ENCODE measurements at places on chromosomes 13 and 19.

DNA sequence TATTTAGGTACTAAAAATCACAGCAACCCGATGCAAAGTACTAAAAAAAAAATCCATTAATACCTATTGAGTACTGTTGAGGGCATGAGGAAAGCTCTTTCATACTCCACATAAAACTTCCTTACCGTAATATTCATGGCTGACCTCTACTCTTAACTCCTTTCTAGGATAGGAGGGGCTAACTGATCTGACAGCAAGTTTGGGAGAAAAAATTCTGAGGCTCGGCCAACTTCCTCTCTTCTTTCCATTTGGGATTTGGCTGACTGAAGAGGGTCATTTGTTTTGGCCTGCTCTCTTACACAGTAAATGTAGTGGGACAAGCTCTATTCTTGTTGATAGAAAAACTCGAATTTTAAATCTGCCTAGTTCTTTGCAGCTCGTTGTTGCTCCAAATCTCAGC is 9.4 kb upstream of the USPL1 start:
- no peak for DNase-seq

GRCh38 chr13:33571618-33572017 is 246.3 kb upstream of the RFC3 start:
- no peak for DNase-seq

GRCh38 chr19:29583196-29583999 is 22.7 kb upstream of the POP4 start:
- DNase-seq, result no peak

DNA sequence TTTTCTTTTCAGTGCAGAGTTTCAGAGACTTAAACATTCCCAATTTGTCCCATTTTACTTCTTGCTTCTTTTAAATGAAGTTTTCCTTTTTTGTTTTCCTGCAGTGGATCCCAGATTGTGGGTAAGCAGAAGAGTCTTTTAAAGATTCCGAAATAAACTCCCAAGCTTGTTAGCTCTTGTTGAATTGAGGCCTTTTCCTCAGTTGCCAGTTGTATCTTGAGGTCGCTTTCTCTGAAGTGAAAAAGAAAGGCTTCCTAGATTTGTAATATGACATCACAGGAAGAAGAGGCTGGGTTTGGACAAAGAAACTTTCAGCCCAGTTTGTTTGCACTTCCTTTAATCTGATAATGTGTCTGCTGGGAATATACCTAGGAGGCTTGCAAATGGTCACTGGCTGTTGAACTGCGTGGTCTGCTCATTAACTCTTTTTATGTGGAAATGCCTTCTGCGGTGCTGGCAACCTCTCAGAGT is at the start of gene LPAR6:
Gene LPAR6, minus strand, starts transcription at position 233 of the 471 bp plus-strand sequence. CDS start 690 bp downstream, outside the sequence.
- DNase-seq, result no peak

- DNase-seq, result no peak
Observed at GRCh38 chr19:14669940-14670339, 4.7 kb downstream of the ADGRE3 start.

DNA sequence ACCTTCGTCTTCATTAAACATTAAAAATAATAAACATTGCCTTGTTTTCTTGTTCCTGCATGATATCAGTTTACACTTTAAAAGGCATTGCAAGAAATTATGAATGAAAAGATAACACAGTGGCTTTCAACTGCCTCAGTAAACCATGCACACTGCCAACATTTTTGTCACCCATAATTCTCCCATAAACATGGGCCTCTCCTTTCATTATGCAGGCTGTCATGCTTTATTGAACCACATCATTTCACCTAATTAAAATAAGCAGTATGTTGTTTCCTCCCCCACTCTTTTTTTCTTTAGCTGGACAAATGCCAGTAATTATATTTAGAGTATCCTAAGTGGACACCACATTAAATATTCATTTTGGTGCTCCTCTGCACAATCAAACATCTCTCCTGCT is 1566.5 kb upstream of the SLC10A2 start:
- no peak for DNase-seq

DNA sequence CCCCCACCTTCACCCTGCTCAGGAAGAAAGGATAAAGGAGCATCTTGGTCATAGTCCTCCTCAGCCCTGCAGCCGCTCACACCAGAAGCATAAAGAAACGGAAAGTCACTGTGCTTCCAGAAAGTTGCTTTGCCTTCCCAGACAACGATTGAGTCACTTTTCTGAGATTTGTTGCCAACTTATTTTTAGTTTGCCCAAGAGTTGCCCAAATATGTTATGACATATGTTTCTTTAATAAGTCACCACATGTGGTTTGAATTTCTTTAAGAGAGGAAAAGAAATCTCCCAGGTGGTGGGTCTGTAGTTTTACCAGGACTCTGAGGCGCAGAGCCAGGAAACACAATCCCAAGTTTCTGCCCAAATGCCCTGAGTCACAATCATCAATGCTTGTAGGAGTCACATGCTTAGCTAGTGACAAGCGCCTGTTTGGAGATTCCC is 63.4 kb upstream of the LRCH1 start:
- DNase-seq, result peak; percentile 78

DNA sequence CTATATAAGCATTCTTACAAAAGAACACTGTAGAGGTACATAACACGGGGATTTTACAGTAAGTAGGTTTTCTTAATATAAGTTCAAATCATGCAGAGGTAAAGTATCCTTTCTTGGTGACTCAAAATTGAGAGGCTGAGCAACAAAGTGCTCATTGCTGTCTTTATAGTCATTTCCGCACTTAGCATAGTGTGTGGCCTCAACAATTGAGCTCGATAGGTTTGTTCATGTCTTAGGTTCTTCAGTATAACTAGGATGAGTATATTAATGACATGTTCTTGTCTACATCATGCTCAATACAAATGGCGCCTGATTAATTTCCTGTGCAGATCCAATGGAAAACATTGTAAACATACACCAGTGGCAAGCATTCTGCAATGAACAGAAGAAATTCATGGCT is 1.4 kb downstream of the WDFY2 start:
- no peak for DNase-seq

DNA sequence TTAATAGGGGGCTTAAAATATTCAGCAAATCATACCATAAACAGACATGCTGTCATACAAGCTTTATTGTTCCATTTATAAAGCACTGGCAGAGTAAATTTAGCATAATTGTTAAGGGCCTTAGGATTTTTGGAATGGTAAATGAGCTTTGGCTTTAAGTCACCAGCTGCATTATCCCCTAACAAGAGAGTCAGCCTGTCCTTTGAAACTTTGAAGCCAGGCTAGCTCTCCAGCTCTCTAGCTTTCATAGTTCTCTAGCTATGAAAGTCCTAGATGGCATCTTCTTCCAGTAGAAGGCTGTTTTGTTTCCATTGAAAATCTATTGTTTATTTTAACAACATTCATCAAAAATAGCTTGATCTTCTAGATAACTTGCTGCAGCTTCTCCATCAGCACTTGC is 420.8 kb upstream of the GPC6 start:
- no peak for DNase-seq

DNA sequence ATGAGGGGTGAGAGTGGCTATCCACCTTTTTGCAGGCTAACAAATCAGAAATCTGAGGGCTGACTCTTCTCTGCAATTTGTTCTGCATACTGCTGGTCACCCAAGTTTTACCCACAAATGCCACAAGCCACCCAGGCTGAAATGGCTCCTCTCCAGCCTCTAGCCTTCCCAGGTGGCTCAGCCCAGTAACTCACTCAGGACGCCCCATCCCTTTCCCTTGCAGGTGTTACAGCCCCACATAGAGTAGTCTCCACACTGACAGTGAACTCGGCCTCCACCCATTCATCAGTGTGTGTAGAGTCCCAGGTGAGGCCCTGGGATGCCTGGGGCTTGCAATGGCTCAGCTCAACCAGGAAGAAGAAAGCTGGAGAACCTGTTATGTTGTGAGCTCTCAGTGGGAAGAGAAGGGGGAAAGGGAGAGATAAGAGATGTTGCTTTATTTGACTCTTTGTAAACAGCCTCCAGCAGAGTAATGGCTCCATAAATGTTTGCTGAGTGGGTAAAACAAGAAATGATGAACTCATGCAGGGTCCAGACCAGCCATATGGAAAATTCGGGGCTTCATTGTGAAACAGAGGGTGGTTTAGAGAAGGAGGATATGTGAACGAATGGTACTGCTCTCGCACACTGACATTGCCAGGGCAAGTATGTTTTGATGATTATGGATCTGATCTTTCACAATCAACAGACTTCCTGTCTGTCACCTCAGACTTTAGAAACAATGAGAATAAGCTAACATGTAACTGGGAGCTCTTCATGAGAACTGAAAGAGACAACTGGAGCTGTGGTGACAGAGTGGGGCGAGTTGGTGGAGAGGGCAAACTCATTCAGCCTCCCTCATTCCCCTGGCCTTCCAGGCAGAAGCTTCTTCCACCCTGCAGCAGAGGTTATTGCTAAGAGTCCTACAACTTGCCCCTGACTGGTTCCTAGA is 74.2 kb upstream of the RFC3 start:
- DNase-seq, result no peak

- no peak for DNase-seq
Observed at GRCh38 chr19:14091081-14091812, 696 bp upstream of the SAMD1 start.

GRCh38 chr13:109773276-109773675 is 13.1 kb downstream of the IRS2 start:
- DNase-seq, result no peak

- no peak for DNase-seq
Observed at GRCh38 chr13:32010136-32010535, 21.4 kb upstream of the FRY start.

DNA sequence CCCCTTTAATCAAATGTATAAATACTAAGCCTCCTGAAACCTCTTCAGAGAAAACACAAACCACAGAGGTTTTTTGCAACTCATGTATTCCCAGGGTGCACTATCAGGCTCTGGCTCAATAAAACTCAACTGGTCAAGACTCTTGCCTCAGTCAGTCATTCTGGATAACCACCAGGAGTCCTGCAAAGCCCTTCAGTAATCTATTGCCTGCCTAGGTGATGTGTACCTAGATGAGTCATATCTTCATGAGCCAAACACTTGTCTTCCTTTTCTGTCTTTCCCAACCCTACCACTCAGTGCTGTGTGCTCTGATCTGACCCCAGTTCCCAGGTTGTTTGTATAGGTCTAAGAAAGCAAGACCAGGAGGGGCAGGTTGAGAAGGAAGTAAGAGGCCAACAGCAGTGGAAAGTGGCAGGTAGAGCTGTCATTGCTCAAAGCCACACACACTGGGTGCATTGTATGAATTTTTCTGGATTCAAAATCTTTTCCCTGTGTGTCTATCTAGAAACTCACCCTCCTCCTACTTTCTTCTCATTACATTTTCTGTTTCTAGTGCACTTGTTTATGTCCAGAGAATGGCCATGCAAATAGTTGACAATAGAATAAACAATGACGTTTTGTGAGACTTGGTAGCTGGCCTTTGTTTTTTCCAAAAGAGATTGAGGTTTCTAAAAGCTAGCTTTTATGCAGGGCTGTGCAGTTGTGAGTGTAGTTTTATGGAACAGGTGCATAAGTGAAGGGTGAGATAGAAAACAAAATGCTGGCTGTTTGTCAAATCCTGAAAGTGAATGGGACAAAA is 48.1 kb downstream of the PSG1 start:
- DNase-seq, result no peak

DNA sequence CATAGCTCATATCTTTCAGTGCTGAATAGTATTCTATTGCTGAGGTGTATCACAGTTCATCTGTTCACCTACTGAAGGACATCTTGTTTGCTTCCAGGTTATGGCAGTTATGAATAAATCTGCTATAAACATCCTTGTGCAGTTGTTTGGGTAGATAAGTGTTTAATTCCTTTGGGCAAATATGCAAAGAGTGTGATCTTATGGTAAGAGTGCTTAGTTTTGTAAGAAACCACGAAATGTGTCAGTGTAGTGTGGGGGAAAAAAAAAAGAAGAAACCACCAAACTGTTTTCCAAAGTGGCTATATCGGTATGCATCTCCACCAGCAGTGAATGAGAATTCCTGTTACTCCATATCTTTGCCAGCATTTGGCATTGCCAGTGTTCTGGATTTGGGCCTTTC is 93.3 kb downstream of the PIBF1 start:
- no peak for DNase-seq

DNA sequence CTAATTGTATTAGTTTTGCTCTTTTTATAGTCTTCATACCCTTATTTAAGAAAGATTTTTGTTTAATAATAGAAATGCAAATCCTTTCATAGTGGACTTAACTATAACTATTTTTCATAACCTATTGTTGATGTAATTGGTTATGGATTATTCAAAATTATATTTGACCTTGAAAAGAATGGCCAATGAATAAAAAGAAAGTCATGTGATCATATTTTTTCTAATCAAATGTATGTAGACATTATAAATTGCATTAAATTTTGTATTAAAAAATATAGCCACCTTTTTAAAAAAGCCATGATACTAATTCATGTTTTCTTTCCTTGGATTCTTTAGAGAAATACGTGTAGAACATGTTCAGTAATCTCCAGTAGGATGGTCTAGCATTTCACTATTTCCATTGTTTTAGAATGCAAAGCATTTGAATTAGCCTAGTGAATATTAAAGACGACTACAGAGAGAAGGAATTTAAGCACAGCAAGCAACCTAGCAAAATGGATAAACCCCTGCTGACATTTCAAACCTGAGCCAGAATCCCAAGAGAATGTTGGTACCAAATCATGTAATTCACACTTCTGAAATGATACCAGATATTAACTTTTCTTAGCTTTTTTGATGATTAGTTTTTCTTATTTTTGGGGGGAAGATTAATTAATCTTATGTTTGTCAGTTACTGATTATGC is 1297.4 kb upstream of the MIR17HG start:
- DNase-seq, result no peak

GRCh38 chr19:50167314-50167721 is 4.2 kb upstream of the IZUMO2 start:
- DNase-seq, result no peak

DNA sequence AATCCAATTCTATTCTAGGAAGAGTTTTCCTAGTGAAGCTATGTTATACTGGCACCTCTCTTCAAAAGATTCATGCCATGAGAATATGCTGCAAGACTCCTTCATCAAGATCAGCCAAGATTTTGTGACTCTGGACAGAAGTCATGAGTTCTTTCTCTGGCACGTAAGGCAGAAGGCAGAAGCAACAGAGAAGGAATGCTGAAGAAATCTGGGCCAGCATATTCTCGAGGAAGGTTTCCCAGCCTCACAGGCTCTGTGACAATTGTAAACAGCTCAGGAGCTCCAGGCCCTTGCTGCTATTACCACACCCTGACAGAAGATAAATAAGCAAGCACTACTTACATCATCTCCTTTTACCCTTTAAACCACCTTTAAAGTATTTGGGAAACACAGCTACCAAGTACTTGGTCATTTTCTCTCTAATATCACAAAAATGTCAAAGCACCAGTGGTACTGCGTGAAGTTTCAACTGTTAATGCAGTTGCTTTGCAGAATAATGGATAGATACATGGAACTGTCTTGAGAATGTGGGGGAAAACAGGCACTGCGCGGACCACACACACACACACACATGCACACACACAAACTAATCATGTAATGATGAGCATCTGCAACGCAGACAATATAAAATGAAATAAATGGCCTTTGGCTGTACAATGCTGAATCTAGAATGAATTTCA is 55.4 kb downstream of the INTS6 start:
- DNase-seq, result peak; percentile 51

- no peak for DNase-seq
Observed at GRCh38 chr13:75180805-75181455, 301.0 kb downstream of the TBC1D4 start.

- DNase-seq, result no peak
Observed at GRCh38 chr13:95146486-95146885, 154.8 kb downstream of the ABCC4 start.

All from tibial artery (tissue), 4 donors.